DMS79 (cell line): ENCODE measurements at places on chromosomes 11 and 22.
A peak's percentile ranks its signal among the peaks of the same experiment; 100 is the strongest.

DNA sequence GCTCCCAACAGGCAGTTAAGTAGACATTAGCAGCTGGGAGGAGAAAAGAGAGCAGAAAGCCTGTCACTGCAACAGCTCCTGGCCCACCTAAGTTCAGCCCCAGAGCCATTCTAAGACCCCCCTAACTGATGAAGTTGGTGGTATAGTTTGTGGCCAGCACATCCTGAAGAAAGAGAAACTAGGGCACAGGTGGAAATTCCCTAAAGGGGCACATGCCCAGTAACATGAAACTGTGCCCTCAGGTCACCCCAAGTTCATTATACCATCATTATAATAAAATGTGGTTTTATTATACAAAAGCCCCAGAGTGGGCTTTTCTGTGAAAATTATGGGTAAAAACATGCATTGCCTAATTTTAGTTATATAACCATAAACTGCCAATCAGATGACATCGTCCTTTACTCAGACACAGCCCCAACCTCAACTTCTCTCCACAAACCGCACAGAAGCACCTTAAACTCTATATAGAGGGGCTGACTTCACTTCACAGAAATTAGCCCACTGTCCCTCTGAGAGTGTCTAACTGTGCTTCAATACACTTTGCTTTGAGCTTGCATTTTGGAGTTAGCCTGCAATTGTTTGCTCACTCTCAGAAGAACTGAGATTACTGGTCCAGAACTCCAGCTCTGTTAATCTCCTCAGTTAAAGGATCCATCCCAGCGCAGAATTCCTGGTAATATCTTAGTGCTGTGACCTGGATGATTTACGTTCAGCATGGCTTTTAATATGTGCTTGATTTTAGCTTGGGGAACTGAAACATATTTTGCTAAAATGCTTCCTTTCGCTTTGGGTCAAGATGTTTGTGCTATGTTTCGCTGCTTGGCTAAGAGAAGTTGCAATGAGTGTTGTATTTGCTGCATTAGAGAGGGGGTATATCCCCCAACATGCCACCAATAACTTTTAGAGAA is 1.8 kb upstream of the APOL3 start:
- no peak for DNase-seq

GRCh38 chr11:134037046-134037908 is 31.6 kb upstream of the JAM3 start:
- DNase-seq, result peak; percentile 59

GRCh38 chr11:27443746-27444507 is 28.7 kb downstream of the LGR4 start:
- peak; percentile 81 for DNase-seq

DNA sequence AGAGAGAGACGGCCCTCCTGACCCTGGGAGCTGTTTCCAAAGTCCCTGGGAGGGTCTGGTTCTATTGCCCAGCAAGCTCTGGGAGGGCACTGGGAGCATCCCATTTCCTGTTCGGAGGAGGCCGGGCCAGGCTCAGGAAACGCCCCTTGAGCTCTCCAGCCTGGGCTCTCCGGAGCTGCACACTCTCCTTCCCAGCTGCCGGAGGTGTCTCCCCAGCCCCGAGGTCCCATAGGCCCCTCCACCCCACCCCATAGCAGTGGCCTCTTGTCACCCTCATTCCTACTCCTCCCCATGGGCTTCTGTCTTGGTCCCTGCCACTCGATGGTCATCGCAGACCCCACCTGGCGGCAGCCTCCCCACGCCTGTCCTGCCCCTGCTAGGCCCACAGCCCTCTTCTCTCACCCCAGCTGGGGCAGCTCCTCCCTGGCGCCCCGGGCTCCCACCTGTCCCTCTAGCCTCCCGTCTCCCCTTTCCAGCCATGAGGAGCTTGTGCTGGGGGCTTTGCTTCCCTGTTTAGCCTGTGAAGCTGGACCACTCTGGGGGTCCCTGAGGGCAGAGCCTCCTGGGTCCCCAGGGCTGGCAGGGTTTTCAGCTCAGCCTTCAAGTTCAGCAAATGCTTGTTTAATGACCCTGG is 2.8 kb downstream of the TSPAN32 start:
- DNase-seq, result no peak

GRCh38 chr22:37544955-37545702 is 15.2 kb upstream of the CDC42EP1 start:
- DNase-seq, result no peak
